ENCODE measurements at places on chromosomes 16 and 17. TPM values are rescaled to one million over a fixed set of nuclear protein-coding genes. Genes with fewer than 3 reads are reported as not detected.

- no peaks in the 10 kb centered on the region for H3K4me1 ChIP-seq
- DNase-seq, result no peak
- H3K27me3 ChIP-seq, result no peaks in the 10 kb centered on the region
- H3K27ac ChIP-seq, result no peak overlapping the region
- H3K4me3 ChIP-seq, result no peak overlapping the region
- no peaks in the 10 kb centered on the region for H3K36me3 ChIP-seq
These were observed 26.2 kb downstream of the TEKT5 start for GRCh38 chr16:10668322-10669045.

DNA sequence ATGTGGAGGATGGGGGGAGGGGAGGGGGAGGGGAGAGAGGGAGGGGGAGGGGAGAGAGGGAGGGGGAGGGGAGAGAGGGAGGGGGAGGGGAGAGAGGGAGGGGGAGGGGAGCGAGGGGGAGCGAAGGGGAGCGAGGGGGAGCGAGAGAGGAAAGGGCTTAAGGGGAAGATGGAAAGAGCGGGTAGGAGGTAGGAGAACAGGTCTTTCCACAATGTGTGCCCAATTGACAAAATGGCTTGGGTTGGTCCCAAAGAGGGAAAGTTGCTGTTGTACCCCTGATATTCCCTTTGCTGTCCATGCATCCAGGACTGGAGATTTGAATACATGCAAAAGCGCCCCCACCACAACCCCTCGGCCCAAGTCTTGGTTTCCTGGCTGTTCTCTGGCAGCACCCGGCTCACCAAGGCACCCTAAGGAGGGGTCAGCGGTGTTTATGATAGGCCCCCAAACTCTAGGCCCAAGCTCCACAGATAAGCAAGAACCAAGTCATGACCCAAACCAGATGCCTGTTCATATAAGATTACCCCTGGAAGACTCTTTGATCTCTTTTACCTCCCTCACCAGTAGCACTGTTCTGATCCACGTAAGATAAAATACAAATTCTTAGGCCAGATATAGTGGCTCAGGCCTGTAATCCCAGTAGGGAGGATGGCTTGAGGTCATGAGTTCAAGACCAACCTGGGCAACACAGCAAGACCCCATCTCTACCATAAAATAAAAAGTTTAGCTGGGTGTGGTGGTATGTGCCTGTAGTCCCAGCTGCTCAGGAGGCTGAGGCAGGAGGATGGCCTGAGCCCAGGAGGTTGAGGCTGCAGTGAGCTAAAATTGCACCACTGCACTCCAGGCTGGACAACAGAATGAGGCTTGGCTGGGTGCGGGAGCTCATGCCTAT, 119.6 kb downstream of the ZFHX3 start:
- no peak for DNase-seq
- H3K36me3 ChIP-seq, result no peaks in the 10 kb centered on the region
- H3K4me1 ChIP-seq, result peaks cover 24% of the 10 kb centered on the region
- H3K4me3 ChIP-seq, result no peak overlapping the region

DNA sequence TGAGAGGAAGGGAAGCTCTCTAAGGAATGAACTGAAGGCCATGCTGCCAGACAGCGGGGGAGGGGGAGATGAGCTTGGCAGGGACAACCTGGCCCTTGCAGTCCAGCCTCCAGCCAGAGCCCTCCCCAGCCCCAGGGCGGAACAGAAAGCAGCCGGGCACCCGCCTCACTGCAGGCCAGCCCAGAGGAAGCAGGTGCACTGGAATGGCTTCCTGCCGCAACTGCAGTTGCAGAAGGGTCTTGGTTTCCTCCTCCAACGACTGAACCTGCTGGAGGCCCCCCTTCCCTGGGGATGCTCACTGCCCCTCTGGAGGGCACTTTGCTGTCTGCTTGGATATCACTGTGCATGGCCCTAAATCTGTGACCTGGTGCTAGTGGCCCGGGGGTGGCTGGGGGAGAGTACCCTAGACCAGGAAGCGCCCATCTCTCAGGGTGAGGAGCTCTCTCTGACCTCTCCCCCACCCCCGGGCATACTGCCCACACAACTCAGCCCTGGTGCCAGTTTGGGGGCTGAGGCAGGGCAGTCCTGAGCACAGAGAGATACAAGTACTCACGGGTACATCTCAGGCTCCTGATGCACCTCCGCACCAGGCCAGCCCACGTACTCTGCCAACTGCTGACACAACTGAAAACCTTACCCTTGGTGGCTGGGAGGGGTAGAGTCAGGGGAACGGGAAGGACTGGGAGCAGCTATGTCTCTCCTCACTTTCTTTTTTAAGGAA, 41.1 kb downstream of the MYO18A start:
- H3K27ac ChIP-seq, result peak overlapping the region; percentile 64
- H3K36me3 ChIP-seq, result no peaks in the 10 kb centered on the region
- H3K27me3 ChIP-seq, result no peaks in the 10 kb centered on the region

- no peaks in the 10 kb centered on the region for H3K27me3 ChIP-seq
- H3K36me3 ChIP-seq, result no peaks in the 10 kb centered on the region
- DNase-seq, result no peak
- H3K27ac ChIP-seq, result no peak overlapping the region
- H3K4me3 ChIP-seq, result no peak overlapping the region
These were observed 30.5 kb downstream of the CDH13 start for GRCh38 chr16:82657239-82657638.

ALDOA gene
- total RNA-seq, result 373 TPM

SPATA22 gene
- total RNA-seq, result 100 TPM

RHBDL3 gene
- 4.5 TPM for total RNA-seq

GRCh38 chr17:58310511-58311428, 17.8 kb downstream of the TSPOAP1 start:
- no peaks in the 10 kb centered on the region for H3K27me3 ChIP-seq
- H3K27ac ChIP-seq, result no peak overlapping the region
- no peaks in the 10 kb centered on the region for H3K36me3 ChIP-seq
- H3K4me3 ChIP-seq, result no peak overlapping the region
- peak; percentile 10 for DNase-seq

GRCh38 chr16:22383827-22384226, 9.4 kb upstream of the CDR2 start:
- DNase-seq, result no peak
- no peak overlapping the region for H3K27ac ChIP-seq
- H3K4me1 ChIP-seq, result peaks cover 7% of the 10 kb centered on the region
- H3K27me3 ChIP-seq, result no peaks in the 10 kb centered on the region

- H3K36me3 ChIP-seq, result no peaks in the 10 kb centered on the region
- no peaks in the 10 kb centered on the region for H3K27me3 ChIP-seq
- H3K27ac ChIP-seq, result no peak overlapping the region
- peaks cover 17% of the 10 kb centered on the region for H3K4me1 ChIP-seq
- no peak for DNase-seq
- no peak overlapping the region for H3K4me3 ChIP-seq
These were observed 6.2 kb downstream of the PSMD12 start for GRCh38 chr17:67359960-67360791.

- H3K27me3 ChIP-seq, result no peaks in the 10 kb centered on the region
- DNase-seq, result peak; percentile 8
- H3K4me1 ChIP-seq, result peaks cover 6% of the 10 kb centered on the region
- H3K36me3 ChIP-seq, result no peaks in the 10 kb centered on the region
- no peak overlapping the region for H3K27ac ChIP-seq
- H3K4me3 ChIP-seq, result no peak overlapping the region
These were observed 44.3 kb downstream of the ADCY9 start for GRCh38 chr16:4071686-4072561.

PRSS27 gene
- 6.7 TPM for total RNA-seq

DNA sequence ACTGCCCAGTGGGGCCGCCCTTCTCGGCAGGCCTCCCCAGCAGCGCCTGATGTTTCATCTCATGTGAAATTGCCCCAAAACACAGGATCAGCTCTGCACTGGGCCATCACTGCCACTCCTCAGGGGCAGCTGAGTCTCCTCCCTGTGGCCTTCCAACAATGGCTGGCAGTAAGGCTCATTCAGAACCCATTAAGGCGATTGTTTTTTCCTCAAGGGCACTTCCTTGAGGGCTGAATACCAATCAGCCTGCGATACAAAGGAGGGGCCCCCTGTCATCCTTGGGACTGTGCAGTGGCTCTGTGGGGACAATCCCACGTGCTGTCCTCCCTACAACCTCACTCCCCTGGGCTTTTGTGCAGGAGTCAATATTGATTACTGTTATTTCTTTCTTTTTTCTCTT, 47.5 kb downstream of the XYLT1 start:
- no peak for DNase-seq
- H3K4me3 ChIP-seq, result no peak overlapping the region

- H3K4me3 ChIP-seq, result no peak overlapping the region
- H3K27ac ChIP-seq, result no peak overlapping the region
- DNase-seq, result no peak
- no peaks in the 10 kb centered on the region for H3K4me1 ChIP-seq
These were observed 39.0 kb downstream of the SMURF2 start for GRCh38 chr17:64622931-64623654.

DNA sequence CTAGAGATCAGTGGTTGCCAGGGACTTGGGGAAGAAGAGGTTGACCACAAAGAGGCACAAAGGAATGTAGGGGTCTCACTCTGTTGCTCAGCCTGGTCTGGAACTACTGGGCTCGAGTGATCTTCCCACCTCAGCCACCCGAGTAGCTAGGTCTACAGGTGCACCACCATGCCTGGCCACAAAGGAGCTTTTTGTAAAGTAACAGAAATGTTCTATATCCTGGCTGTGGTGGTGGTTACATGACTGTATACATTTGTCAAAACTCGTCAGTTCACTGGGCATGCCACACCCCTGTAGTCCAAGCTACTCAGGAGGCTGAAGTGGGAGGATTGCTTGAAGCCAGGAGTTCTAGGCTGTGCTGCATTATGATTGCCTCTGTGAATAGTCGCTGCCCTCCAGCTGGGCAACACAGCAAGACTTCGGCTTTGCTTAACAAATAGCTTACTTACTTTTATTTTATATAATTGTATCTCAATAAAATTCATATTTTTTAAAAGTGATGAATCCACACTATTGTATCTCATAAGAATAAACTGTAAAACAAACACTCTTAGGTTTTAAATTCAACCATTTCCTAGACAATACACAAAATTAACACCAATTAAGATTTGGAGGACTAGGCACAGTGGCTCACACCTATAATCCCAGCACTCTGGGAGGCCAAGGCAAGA, 5.0 kb downstream of the SKA2 start:
- no peak overlapping the region for H3K4me3 ChIP-seq
- no peaks in the 10 kb centered on the region for H3K36me3 ChIP-seq
- DNase-seq, result no peak
- no peaks in the 10 kb centered on the region for H3K27me3 ChIP-seq
- H3K27ac ChIP-seq, result no peak overlapping the region

- H3K27me3 ChIP-seq, result no peaks in the 10 kb centered on the region
- H3K4me3 ChIP-seq, result no peak overlapping the region
- no peaks in the 10 kb centered on the region for H3K4me1 ChIP-seq
- DNase-seq, result no peak
These were observed 24.4 kb upstream of the ABCC11 start for GRCh38 chr16:48271728-48272127.

- no peak overlapping the region for H3K27ac ChIP-seq
- peaks cover 11% of the 10 kb centered on the region for H3K4me1 ChIP-seq
- no peaks in the 10 kb centered on the region for H3K36me3 ChIP-seq
- no peak overlapping the region for H3K4me3 ChIP-seq
- DNase-seq, result no peak
- H3K27me3 ChIP-seq, result no peaks in the 10 kb centered on the region
These were observed 234.7 kb upstream of the MAF start for GRCh38 chr16:79835194-79835593.

ATAD5 gene
- 10.2 TPM for total RNA-seq

DNA sequence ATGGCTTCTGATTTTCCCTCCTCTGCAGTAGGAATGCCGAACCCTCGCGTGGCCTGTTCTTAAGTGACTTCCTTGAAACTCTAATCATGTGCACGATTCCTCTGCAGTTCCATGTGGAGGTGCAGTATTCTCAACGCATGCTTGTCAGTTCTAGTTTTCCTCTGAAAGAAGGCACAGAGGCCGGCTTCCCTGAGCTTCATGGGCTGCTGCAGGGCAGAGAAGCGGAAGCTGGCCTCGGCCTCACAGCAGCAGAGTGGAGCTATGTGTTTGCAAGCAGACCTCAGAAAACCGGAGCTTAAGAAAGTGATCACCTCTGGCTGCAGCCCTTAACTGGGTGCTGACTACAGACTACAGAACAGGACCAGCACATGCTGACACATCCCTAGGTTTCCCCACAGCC, 500.7 kb downstream of the GRIN2A start:
- DNase-seq, result no peak
- H3K27me3 ChIP-seq, result no peaks in the 10 kb centered on the region
- no peak overlapping the region for H3K27ac ChIP-seq
- no peaks in the 10 kb centered on the region for H3K36me3 ChIP-seq
- H3K4me3 ChIP-seq, result no peak overlapping the region

- no peaks in the 10 kb centered on the region for H3K27me3 ChIP-seq
- DNase-seq, result no peak
- H3K36me3 ChIP-seq, result no peaks in the 10 kb centered on the region
- no peaks in the 10 kb centered on the region for H3K4me1 ChIP-seq
- H3K27ac ChIP-seq, result no peak overlapping the region
These were observed 3.1 kb upstream of the SPACA3 start for GRCh38 chr17:32988481-32989101.

DNA sequence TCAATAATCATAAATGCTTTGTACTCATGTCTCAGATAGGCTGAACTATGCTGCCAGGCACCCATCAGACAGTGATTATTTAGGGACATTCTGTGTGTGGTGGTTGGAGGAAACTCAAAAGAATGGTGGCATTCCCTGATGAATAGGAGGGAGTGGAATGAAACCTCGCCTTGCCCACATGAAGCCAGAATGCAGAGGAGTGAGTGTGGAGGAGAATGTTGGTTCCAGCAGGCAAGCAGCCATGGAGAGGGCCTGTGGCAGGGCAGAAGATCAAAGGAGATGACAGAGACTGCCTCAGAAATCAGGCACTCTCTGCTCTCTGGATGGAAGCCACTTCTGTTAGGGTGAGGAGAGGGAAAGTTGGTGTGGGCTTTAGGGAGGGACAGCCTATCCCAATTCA, 22.5 kb downstream of the KCTD19 start:
- H3K36me3 ChIP-seq, result no peaks in the 10 kb centered on the region
- H3K4me3 ChIP-seq, result no peak overlapping the region
- H3K4me1 ChIP-seq, result peaks cover 3% of the 10 kb centered on the region
- H3K27ac ChIP-seq, result no peak overlapping the region
- H3K27me3 ChIP-seq, result no peaks in the 10 kb centered on the region
- no peak for DNase-seq

- peaks cover 23% of the 10 kb centered on the region for H3K4me1 ChIP-seq
- H3K27me3 ChIP-seq, result no peaks in the 10 kb centered on the region
- no peak for DNase-seq
- H3K36me3 ChIP-seq, result no peaks in the 10 kb centered on the region
- no peak overlapping the region for H3K4me3 ChIP-seq
- H3K27ac ChIP-seq, result no peak overlapping the region
These were observed 168.5 kb downstream of the XYLT1 start for GRCh38 chr16:17302214-17302613.

ADPRM gene
- 13.8 TPM for total RNA-seq

FA2H gene
- 5.9 TPM for total RNA-seq

- no peaks in the 10 kb centered on the region for H3K36me3 ChIP-seq
- no peaks in the 10 kb centered on the region for H3K27me3 ChIP-seq
- DNase-seq, result no peak
- H3K4me1 ChIP-seq, result no peaks in the 10 kb centered on the region
- no peak overlapping the region for H3K27ac ChIP-seq
These were observed 80.1 kb downstream of the DNAH3 start for GRCh38 chr16:21070564-21070963.

NPIPA2 gene
- total RNA-seq, result 7.0 TPM

C1QL1 gene
- 1.3 TPM for total RNA-seq

GRCh38 chr16:57998486-57998885, 2.0 kb downstream of the ZNF319 start:
- H3K27ac ChIP-seq, result no peak overlapping the region
- H3K27me3 ChIP-seq, result no peaks in the 10 kb centered on the region
- DNase-seq, result no peak
- peaks cover 18% of the 10 kb centered on the region for H3K4me1 ChIP-seq
- H3K36me3 ChIP-seq, result no peaks in the 10 kb centered on the region
- H3K4me3 ChIP-seq, result no peak overlapping the region

- H3K4me3 ChIP-seq, result no peak overlapping the region
- DNase-seq, result no peak
- no peaks in the 10 kb centered on the region for H3K4me1 ChIP-seq
- H3K27ac ChIP-seq, result no peak overlapping the region
These were observed 8.9 kb upstream of the ITGAM start for GRCh38 chr16:31250782-31251384.

RAMP2 gene
- total RNA-seq, result 14.6 TPM

All from testis (tissue), 5 donors.